Vein endothelial cell (primary cell): ENCODE measurements at places on chromosomes 4 and X. TPM values are rescaled to one million over a fixed set of nuclear protein-coding genes. Genes with fewer than 3 reads are reported as not detected.

Gene RXFP1
- not detected in 2 replicates for total RNA-seq

Gene TCEAL6
- not detected in 2 replicates for total RNA-seq

Gene POLN
- 2.0 TPM in 2 replicates for total RNA-seq

Gene CFAP99
- total RNA-seq, result 0.19 TPM in 1 of 2 replicates, not detected in the other

Gene MAGEE2
- not detected in 2 replicates for total RNA-seq

Gene APEX2
- 14.3 and 18.3 TPM in 2 replicates for total RNA-seq

Gene TLR1
- 4.6 and 9.8 TPM in 2 replicates for total RNA-seq

Gene PDLIM3
- 18.2 and 42.5 TPM in 2 replicates for total RNA-seq

Gene SPARCL1
- 3.6 and 4.2 TPM in 2 replicates for total RNA-seq

Gene SLIT2
- 1.6 and 2.9 TPM in 2 replicates for total RNA-seq

Gene MTMR8
- total RNA-seq, result 0.65 and 0.86 TPM in 2 replicates

Gene GRID2
- not detected in 2 replicates for total RNA-seq

Gene BGN
- 71.8 and 339 TPM in 2 replicates for total RNA-seq

Gene EXOSC9
- 32.7 and 52.5 TPM in 2 replicates for total RNA-seq
